ENCODE measurements at places on chromosomes 2 and 18. TPM values are rescaled to one million over a fixed set of nuclear protein-coding genes. Genes with fewer than 3 reads are reported as not detected.

DES gene
- not detected for total RNA-seq

DNA sequence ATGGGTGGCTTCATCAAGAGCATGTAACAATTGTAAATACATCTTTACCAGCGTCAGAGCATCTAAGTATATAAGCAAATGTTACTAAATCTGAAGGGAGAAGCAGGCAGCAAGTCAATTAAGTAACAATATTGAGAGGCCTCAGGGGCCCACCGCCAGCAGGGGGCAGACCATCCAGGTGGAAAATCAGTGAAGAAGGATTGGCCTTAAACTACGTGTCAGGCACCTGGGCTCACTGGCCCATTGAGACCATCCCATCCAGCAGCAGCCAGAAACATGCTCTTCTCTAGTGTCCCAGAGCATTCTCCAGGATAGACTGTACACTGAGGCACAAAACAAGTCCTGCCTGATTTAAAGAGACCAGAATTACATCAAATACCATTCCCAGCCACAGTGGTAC is 96.2 kb upstream of the SNTG2 start:
- no peak overlapping the region for H3K27ac ChIP-seq
- no peaks in the 10 kb centered on the region for H3K27me3 ChIP-seq
- peaks cover 11% of the 10 kb centered on the region for H3K4me1 ChIP-seq

GRCh38 chr2:156753766-156754165 is 317.6 kb downstream of the GPD2 start:
- H3K27ac ChIP-seq, result no peak overlapping the region
- H3K27me3 ChIP-seq, result no peaks in the 10 kb centered on the region
- H3K4me3 ChIP-seq, result no peak overlapping the region
- H3K36me3 ChIP-seq, result no peaks in the 10 kb centered on the region
- DNase-seq, result no peak

GRCh38 chr2:62593825-62594224 is 87.8 kb upstream of the TMEM17 start:
- H3K27ac ChIP-seq, result no peak overlapping the region
- H3K36me3 ChIP-seq, result no peaks in the 10 kb centered on the region
- no peaks in the 10 kb centered on the region for H3K27me3 ChIP-seq
- no peak overlapping the region for H3K4me3 ChIP-seq
- DNase-seq, result no peak

GRHL1 gene
- total RNA-seq, result 0.88 TPM

- H3K27ac ChIP-seq, result no peak overlapping the region
- no peaks in the 10 kb centered on the region for H3K36me3 ChIP-seq
- DNase-seq, result no peak
- no peak overlapping the region for H3K4me3 ChIP-seq
Measured at GRCh38 chr2:96967436-96967835, 18.9 kb downstream of the FAM178B start.

GRCh38 chr2:45675263-45675812 is 23.9 kb downstream of the PRKCE start:
- H3K4me3 ChIP-seq, result no peak overlapping the region
- no peaks in the 10 kb centered on the region for H3K4me1 ChIP-seq
- H3K27ac ChIP-seq, result no peak overlapping the region
- no peak for DNase-seq
- H3K27me3 ChIP-seq, result no peaks in the 10 kb centered on the region
- no peaks in the 10 kb centered on the region for H3K36me3 ChIP-seq

DNA sequence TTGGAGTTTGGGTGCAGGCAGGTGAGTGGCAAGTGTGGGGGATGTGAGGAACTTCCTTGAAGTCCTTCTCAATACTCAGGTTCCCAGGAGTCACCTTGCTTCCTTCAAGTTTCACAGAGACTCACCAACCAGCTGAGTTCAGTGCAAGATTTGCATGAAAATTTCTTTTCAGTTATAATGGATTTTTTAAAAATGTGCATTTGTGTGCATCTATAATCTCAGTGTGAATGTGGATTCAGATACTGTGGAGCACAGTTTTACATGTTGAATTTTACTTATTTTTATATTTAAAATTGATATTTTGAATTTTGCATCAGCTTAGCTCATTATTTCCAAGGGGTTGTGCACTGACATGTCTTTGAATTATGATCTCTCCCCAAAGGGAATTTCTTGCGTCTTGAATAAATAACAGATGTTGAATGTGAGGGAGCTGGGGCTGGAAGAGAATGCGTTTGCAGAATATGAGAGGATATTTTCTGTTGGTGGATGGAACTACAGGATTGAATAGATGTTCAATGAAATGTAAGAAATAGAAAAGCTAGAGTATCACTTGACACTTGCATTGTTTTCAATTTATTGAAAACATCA is 184.3 kb downstream of the RPRM start:
- no peaks in the 10 kb centered on the region for H3K27me3 ChIP-seq
- DNase-seq, result no peak
- H3K36me3 ChIP-seq, result no peaks in the 10 kb centered on the region
- no peaks in the 10 kb centered on the region for H3K4me1 ChIP-seq
- H3K4me3 ChIP-seq, result no peak overlapping the region

NETO1 gene
- not detected for total RNA-seq

GRCh38 chr2:153393518-153393917 is 85.0 kb downstream of the RPRM start:
- H3K36me3 ChIP-seq, result no peaks in the 10 kb centered on the region
- H3K27me3 ChIP-seq, result no peaks in the 10 kb centered on the region
- no peak overlapping the region for H3K27ac ChIP-seq
- H3K4me3 ChIP-seq, result no peak overlapping the region
- H3K4me1 ChIP-seq, result no peaks in the 10 kb centered on the region
- no peak for DNase-seq

DNA sequence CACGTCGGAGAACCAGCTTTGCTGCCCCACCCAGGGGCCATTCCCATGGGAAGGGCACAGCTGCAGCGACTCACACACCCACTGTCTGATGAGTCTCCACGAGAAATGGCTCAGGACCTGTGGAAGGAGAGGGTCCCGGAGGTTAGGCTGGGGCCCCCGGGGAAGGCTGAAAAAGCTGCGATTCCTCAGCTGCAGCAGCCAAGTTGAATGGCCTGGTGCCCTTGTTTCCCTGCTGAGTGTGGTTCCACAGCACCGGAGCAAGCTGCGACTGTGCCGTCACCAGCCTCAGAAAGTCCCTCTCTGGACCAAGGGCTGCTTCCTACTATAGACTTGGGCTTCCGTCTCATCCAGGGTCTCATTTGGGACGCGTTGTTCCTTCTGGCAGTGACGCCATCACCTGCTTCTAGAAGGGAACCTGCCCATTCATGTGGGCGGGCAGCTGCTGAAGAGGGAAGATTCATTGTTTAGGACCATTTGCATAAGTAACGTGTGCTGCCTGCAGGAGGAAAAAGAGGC is 180.2 kb downstream of the INHBB start:
- no peak overlapping the region for H3K4me3 ChIP-seq
- H3K4me1 ChIP-seq, result no peaks in the 10 kb centered on the region
- peaks cover 4% of the 10 kb centered on the region for H3K27me3 ChIP-seq
- no peak overlapping the region for H3K27ac ChIP-seq
- H3K36me3 ChIP-seq, result no peaks in the 10 kb centered on the region
- no peak for DNase-seq

GRCh38 chr18:79642626-79643025 is 37.0 kb upstream of the CTDP1 start:
- H3K27me3 ChIP-seq, result no peaks in the 10 kb centered on the region
- H3K4me3 ChIP-seq, result no peak overlapping the region
- no peak for DNase-seq
- no peak overlapping the region for H3K27ac ChIP-seq
- H3K36me3 ChIP-seq, result no peaks in the 10 kb centered on the region

HAAO gene
- 0.27 TPM for total RNA-seq

POTEJ gene
- not detected for total RNA-seq

GALNT3 gene
- 3.2 TPM for total RNA-seq

DNA sequence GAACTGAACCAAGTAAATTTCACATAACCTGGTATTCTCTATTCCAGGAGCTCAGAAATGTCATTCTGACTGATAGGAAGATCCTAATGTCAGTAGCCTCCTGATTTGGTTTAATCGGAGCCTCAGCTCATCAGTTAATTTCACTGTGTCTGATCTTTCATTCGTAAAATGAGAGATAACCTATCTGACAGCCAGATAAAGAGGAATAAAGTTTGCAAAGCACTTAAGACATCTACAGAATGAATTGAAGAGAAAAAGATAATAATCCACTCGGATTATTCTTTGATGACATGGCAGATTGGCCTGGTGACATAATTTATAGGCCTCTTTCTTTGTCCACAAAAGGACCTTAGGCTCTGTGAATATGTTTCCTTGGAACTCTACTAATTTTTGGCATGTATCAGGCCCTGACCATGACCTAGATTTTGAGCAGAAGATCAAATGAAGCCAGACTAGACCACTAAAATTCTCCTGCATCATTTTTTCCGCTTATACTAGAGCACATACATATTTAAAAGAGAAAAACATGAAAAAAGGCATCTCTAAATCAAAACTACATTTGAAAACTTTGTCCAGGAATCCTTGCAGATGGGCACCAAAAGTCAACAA is 312.4 kb downstream of the MTX2 start:
- H3K4me3 ChIP-seq, result no peak overlapping the region
- no peaks in the 10 kb centered on the region for H3K36me3 ChIP-seq
- no peak overlapping the region for H3K27ac ChIP-seq

- DNase-seq, result no peak
- H3K4me1 ChIP-seq, result no peaks in the 10 kb centered on the region
- H3K4me3 ChIP-seq, result no peak overlapping the region
- H3K27ac ChIP-seq, result no peak overlapping the region
Measured at GRCh38 chr18:54426085-54426665, 68.5 kb downstream of the C18orf54 start.

SCYGR4 gene
- not detected for total RNA-seq

GRCh38 chr18:8673256-8674209 is 31.8 kb upstream of the MTCL1 start:
- DNase-seq, result no peak
- no peaks in the 10 kb centered on the region for H3K4me1 ChIP-seq
- no peaks in the 10 kb centered on the region for H3K27me3 ChIP-seq
- H3K27ac ChIP-seq, result no peak overlapping the region
- no peaks in the 10 kb centered on the region for H3K36me3 ChIP-seq

DNA sequence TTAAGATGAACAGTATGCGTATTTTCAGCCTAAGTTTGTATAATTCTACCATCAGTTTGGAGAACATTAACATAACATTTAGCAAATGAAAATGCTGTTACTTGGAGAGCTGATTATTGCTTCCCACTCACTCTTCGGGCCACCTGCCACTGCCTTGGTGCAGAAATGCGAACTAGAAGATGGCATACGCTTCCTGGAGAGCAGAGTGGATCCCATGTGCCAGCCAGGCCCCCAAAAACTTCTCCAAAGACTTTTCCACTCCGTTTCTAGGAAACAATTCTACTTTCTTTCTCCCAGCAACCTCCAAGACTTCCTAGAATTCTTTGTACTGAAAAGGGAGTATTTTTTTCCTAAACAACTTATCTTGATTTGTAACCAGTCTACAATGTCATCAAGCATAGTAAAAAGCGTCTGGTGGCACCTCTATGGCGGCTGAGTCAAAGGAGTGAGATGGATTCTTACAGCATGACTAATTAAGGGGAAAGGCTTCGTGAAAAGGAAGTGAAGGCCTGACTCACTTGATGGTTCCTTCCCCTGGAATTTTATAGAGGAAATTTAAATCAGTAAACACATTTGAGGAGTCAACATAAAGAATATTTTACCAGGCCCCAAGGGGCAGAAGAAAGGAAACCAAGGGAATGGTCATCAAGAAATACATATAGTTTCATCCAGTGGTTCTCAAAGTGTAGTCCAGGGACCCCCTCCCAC is 36.6 kb downstream of the FEZ2 start:
- no peaks in the 10 kb centered on the region for H3K36me3 ChIP-seq
- no peak for DNase-seq
- H3K4me3 ChIP-seq, result no peak overlapping the region
- H3K27ac ChIP-seq, result no peak overlapping the region

GRCh38 chr18:34942975-34943374 is 98.2 kb upstream of the MAPRE2 start:
- DNase-seq, result no peak
- no peak overlapping the region for H3K27ac ChIP-seq
- no peaks in the 10 kb centered on the region for H3K36me3 ChIP-seq
- no peaks in the 10 kb centered on the region for H3K27me3 ChIP-seq
- H3K4me3 ChIP-seq, result no peak overlapping the region
- H3K4me1 ChIP-seq, result no peaks in the 10 kb centered on the region

DNA sequence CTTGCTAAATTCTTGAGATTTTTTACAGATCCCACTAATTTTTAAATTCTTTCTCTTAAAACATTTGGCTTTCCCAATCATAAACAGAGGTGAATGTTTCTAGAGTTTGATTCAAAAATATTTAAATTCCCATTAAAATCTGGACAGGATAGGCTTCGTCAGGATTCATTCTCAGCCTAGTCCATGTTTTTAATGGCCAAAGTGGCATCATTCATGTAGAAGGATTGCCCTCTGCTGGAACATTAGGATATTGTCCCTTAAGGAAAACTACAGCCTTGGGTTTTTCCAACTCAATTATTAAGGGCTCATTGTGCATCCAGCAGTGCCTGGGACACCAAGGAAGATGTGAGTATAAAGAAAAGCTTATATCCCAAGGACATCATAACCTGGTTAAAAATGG is 71.7 kb downstream of the TPGS2 start:
- no peaks in the 10 kb centered on the region for H3K27me3 ChIP-seq
- no peak overlapping the region for H3K4me3 ChIP-seq
- no peaks in the 10 kb centered on the region for H3K36me3 ChIP-seq
- no peak overlapping the region for H3K27ac ChIP-seq
- DNase-seq, result no peak

GRCh38 chr2:141200191-141200590 is 930.6 kb downstream of the LRP1B start:
- no peak overlapping the region for H3K27ac ChIP-seq
- H3K4me1 ChIP-seq, result no peaks in the 10 kb centered on the region
- DNase-seq, result no peak
- H3K27me3 ChIP-seq, result no peaks in the 10 kb centered on the region
- no peak overlapping the region for H3K4me3 ChIP-seq
- no peaks in the 10 kb centered on the region for H3K36me3 ChIP-seq

DNA sequence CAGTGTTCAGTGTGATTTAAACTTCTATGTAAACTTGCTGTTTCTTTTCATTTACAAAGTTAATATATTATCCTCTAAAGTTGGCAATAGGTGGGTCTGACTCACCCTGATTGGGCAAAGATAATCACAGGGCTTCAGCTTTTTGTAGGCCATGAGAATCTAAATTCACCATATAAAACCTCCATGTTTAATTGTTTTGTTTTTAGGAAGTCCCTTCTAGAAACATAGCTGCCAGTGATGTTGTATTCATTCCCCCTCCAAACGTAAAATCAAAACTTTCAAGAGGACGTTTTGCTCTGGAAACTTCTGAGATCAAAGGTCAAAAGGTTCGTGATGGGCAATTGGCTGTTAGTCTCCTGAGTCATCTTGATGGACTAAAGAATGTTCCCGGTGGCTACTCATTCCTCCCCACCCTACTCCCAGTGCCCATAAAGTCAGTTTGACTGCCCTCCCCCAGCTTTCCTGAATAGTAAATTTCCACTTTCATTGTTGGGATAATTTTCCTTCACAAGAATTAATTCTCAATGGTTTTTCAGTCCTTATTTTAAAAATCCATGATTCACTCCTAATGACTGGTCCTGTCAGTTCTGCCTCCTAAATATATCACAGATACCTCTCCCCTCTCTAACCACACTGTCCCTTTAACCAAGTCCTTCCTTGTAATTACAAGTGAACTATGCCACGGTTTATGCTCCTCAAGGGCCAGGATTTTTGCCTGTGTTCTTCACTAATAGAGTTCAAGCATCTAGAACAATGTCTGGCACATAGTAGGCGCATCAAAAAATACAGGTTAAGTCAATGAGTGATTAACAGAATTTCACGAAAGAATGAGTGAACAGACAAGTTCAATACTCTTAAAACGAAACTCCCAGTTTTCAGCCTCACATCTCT is 164.4 kb upstream of the VRK2 start:
- H3K36me3 ChIP-seq, result no peaks in the 10 kb centered on the region
- H3K27ac ChIP-seq, result no peak overlapping the region
- DNase-seq, result no peak
- no peak overlapping the region for H3K4me3 ChIP-seq
